Epithelial cell of esophagus (primary cell): ENCODE measurements at places on chromosomes 4 and X.

GRCh38 chrX:386239-386767, 404 bp downstream of the PPP2R3B start:
- no peak for DNase-seq

DNA sequence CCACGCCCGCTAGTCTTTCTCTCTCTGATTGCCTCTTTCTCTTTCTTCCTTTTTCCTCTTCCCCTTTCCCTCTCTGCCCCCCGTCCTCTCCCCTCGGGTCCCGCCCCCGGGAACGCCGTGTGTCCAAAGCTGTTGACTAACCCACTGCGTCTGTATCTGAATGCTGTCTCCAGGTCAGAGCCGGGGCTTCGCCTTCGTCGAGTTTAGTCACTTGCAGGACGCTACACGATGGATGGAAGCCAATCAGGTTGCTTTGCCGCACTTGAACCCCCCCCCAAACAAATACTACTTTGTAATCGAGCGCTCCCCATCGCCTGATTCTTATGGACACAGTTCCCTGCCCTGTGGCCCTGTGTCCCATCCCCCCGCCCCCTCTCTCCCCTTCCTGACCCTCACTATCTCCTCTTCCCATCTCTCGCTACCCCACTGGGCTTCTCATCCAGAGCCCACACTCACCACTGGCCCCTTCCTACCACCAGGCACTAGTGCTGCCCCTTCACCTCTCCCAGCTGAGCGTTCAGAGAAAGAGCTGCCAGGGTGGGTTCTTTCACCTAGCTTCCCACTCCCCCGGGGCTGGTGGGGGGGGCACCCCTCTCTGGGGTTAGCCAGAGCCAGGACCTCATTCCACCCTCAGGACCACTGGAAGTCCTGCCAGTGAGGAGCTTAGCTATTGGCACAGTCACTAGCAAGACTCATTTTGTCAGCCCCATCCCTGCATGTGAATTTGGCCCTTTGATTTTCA, 18.6 kb upstream of the UBA1 start:
- DNase-seq = no peak

- DNase-seq = no peak
Measured at GRCh38 chrX:135315864-135316263, 6.6 kb downstream of the ETDC start.

GRCh38 chr4:168096407-168096784, 4.1 kb downstream of the ANXA10 start:
- no peak for DNase-seq

DNA sequence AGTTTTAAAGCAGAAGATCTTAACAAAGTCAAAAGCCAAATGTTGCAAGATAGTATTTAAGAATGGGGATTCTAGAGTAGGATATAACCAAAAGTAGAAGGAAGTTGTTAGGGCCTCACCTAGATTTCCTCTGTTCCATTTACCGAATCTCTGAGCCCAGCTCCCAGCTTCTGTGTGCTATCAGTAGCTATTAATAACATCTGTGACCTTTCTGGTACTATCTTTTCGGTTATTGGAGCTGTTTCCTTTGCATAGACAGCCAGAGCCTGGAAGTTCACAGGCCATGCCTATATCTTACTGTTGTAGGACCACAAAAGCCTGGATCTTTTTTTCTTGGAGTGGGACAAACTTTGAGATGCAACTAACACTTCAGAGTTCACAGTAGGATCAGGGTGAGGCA, 244.2 kb downstream of the PPP1R2C start:
- DNase-seq = no peak

DNA sequence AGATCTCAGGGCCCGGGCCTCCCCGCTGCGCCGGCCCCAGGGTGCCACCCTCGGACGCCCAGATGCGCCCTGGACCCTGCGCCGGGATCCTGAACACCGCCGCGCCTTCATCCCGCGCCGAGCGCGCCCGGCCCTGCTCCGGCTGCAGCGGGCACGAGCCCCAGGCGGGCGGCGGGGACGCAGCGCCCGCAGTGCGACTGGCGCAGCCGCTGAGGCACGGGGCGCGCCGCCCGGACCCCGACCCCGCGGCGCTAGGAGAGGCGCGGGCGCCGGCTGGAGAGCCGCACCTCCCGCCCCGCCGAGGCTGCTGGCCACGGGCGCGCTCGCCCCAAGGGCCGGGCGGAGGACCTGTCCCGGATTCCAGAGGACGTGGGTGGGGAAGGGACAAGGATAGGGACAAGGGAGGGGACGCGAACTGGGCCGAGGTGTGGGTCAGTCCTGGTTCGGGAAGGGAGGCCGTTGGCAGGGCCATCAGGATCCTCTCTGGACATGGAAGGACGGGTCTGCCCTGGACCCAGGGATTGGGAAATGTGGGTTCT, 1.1 kb downstream of the ZFYVE28 start:
- DNase-seq = no peak

DNA sequence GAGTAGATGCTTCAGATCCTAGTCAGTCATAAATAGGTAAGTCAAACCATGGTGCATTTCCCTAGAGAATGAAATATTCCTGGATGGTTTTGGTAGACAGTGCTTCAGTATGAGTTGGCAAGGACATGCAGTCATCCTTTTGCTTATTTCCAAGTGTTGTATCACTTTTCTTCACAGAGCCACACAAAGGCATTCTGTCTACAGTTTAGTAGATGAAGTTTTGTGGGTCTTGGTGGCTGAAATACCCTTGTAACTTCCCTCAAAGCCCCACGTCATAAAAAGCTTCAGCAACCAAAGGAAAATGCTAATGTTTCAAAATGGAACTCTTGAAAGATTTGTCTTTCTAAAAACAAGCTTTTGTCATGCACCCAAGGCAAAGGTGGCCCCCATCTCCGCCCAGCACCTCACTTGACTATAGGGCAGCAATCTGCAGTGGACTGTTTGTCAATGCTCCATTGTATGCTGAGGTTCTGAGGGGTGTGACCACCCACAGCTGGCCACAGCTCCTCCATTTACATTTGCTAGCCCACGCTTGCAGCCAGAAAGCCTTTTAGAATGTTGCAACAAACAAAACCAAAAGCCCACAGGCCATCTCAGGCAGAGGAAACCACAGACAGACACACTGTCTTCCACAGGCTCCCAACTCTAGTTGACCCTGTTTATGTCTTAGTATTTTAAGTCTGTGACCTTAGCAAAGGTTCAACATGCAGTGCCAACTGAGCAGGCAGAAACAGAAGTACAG, 87.1 kb upstream of the FAM9C start:
- no peak for DNase-seq

- peak; percentile 98 for DNase-seq
Measured at GRCh38 chr4:140308366-140309123, 64.9 kb upstream of the SCOC start.

- no peak for DNase-seq
Measured at GRCh38 chrX:107728371-107729099, 47.1 kb downstream of the TSC22D3 start.

DNA sequence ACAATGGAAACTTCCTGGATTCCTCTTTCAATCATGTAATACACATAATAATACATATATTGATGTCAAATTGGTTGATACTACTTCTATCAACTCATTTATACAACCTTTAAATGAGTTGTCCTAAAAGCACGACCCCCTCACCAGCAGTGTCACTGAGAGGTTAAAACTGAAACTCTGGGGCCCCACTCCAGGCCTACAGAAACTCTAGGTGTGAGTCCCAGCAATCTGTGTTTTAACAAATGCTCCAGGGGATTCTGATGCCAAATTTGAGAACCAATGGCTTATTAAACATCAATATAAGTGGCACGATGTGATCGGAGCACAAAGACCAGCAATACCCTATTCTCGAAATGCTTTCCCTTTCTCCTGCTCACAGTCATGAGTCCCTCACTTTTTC, 47.9 kb downstream of the ATP8A1 start:
- no peak for DNase-seq
